ENCODE measurements at places on chromosomes 16 and 17.

DNA sequence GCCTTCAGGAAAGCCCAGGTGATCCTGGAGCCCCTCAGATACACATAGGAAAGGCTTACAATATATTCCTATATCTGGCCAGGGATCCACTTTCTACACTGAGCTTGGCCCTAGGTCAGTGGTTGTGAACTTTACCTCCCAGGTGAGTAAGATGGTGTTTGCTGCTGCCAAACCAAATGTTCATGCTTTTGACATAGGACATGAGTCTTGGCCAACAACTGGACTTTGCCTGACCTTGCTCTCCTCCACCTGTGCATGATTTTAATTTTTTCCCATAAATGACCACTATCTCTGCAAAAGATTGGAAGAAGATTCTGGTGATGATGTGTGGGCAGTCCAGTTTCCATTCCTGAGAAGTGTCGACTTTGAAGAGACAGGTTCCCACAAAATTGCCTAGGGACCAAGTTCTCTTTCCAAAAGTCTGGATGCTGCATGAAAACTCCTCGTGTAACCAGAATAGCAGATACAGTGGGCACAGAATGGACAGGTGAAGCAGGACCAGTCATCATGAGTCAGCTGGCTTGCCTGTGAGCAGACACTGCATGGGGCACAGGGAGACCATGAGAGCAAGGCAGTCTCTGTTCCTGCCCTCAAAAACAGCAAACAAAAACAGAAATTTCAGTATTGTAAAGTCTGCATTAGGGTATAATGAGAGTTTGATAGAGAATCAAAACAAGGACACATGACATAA is 226.4 kb upstream of the MON1B start:
- DNase-seq = no peak

DNA sequence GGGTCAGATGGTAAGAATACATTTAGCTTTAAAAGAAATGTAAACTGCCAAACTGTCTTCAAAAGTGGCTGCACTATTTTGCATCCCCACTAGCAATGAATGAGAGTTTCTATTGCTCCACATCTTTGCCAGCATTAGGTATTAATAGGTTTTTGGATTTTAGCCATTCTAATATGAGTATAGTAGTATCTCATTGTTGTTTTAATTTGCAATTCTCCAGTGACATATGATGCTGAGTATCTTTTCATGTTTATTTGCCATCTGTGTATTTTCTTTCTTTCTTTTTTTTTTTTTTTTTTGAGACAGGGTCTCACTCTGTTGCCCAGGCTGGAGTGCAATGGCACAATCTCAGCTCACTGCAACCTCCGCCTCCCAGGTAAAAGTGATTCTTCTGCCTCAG is 24.3 kb upstream of the MARCHF10 start:
- DNase-seq = no peak

DNA sequence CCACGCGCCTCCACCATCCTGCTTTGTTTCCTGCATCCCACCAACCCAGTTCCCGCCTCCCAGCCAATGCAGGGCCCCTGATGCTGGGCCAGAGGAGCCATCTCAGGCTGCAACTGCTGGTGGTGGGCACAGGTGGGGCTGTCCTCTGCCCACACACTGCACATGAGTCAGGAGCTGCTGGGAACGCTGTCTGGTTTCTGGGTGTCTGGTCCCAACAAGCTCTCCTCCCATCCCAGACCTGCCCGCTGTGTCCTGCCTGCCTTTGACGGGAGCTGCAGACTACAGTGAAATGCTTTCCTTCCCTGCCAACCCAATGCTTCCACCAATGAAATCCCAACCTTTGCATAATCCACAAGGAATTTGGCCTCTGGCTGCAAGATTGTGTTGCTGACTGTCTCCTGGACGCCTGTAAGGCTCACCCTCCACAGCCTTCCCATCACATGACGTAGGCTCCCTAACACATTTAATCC is 98.9 kb downstream of the N4BP1 start:
- no peak for DNase-seq

DNA sequence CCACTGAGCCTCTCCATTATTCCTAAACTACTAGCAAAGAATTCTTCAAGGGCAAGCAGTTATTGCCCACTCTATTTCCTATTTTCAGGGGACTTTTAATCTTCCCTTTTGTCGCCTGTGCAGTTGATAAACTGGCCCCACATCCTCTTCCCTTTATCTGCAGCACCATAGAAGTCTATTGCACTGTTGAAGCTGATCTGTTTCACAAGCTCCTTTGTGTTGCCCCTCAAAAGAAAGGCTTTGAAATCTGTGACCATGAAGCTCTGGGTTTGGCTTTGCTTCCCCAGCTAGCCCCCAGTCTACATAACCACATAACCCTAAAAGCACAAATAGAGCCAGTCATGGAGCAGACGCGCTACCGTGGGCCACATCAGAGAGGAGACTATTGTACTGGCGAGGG is 37.1 kb downstream of the CDRT15 start:
- DNase-seq = no peak

DNA sequence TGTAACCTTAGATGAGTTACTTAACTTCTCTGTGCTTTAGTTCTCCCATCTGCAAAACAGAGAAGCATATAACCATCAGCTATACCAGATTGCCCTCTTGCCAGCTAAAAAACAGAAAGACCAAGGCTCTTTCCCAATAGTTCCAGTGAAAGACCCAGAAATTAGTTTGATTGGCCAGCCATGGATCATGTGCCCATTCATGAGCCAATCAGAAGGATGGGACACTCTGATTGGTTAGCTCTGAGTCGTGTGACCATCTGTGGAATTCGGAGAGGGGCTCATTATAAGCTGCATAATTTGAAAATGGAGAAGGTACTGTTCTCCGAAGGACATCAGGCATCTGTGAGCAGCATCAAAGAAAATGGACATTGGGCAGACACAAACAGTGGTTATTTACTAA is 155.2 kb downstream of the ABCC12 start:
- no peak for DNase-seq

DNA sequence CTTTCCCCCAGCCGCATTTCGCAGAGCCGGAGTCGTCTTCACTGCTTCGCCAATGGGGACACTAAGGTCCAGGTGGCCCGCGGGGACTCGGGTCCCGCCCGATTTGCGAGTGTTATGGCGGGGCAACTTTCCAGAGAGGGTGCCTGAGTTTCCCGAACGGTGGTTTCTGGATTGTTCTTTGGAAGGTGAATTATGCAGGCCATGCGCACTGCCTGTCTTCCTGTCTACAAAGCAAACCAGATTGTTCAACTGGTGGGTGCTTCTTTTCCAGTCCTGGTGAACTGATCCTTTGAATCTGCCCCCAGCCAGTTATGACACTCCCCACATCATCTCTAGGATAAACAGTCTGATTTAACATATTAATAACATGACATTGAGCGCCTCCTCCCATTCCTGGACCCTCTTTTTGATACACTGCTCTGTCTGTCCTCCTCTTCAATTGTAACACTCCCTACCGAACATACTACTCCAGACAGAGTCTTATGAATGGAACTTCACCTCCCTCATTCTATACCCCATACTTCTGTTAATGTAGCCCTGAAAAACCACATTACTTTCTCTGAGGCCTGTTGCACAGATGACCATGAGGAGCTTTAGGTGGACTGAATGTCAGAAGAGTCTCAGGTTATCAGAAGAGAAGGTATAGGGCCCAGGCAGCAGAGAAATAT is 159.0 kb downstream of the RAB11FIP4 start:
- no peak for DNase-seq

DNA sequence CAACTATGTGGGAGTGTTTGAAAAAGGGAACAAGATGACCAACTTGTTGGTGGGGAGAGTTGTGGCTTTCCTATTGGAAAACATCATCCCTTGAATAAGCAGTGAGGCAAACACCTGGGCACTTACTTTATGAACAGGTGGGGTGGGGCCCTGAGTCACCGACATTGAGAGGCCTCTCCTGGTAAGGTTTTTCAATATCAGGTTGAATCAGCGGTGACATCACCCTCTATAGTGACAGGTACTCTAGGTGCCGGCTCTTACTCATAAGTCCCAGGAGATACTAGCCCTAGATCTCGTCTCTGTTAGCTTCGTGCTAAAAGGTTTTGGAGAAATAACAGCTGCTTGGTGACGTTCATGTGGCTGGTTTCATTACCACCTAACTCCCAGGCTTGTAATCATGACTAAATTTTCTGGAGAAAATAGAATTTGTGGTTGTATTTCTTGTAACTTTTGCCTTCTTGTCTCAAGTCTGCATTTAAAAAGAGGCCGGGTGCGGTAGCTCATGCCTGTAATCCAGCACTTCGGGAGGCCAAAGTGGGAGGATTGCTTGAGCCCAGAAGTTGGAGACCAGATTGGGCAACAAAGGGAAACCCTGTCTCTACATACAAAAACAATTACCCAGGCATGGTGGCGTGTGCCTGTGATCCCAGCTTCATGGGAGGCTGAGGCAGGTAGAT is 19.3 kb downstream of the CDH1 start:
- no peak for DNase-seq

DNA sequence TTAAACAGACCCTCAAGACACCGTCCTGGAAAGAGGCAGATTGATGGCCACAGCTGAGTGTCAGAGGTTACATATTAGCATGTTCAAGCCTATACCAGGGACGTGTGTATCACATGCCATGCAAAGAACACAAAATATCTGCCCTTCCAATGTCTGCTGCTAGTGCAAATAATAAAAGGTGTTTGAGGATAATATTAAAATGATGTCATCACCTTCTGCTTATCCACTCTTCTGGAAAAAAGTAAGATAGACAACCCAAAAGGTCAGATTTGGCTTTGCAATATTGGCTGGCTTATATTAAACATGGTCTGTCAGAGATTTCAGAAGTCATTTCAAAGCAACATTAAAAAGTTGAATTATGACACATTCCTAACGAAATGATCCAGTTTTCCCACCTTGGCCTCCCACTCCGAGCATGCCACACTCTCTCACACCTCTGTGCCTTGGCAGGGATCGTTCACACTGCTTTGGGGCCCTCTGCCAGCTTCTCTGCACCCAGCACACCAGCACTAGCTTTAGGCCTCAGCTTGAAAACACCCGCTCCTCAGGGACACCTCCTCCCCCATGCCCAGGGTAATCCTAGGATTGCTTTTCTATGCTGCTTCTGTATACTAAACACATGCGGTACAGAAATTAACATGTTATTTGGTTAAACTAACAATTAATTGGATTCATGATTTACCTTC is 248.2 kb downstream of the NTN1 start:
- no peak for DNase-seq

DNA sequence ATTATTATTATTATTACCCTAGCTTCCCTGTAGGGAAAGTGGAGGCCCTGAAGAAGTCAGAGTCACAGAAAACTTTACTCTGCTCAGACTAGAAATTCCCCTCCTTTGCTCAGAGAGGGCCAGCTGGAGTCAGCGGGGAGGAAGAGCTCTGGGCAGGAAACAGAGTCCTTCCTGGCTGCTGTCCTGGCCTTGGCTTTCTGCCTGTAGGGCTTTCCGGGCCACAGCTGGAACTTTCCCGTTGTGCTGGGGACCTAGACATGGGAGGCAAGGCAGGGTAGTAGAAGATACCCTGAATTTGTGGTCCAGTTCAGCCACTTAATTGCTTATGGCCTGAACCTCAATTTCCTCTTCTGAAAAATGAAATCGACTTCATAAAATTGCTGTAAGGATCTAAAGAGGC is 14.0 kb upstream of the CCL2 start:
- DNase-seq = no peak

DNA sequence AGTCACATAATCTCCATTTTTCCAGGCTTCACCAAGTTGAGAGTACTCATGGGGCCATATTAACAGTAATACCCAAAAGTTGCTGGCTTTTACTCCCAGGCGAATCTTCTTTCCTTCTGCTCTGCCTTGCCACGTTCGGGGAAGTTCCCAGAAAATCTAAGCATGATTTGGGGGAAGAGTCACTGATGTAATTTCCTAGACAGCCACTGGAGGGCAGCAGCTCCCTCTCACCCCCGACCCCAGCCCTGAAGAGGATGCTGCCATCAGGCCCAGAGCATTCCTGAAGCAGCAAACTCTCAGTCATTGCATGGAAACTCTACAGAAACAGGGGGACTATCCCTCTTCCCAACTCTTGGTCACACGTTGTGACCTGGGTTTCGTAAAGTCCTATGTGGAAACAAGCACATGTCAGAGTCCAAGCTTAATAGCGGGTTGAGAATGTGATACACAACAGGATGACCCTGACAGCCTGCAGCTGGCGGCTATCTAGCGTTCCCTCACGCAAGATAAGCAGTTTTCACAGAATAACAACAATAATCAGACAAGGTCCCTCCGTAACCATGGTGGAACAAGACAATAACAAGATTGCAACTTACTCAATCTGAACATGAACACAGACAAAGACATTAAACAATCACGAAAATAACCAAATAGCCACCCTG is 43.8 kb upstream of the DHX40 start:
- no peak for DNase-seq

GRCh38 chr16:84618581-84619460 is 943 bp upstream of the COTL1 start:
- no peak for DNase-seq

- DNase-seq = no peak
Measured at GRCh38 chr16:2587891-2588565, 50.2 kb downstream of the PDPK1 start.

DNA sequence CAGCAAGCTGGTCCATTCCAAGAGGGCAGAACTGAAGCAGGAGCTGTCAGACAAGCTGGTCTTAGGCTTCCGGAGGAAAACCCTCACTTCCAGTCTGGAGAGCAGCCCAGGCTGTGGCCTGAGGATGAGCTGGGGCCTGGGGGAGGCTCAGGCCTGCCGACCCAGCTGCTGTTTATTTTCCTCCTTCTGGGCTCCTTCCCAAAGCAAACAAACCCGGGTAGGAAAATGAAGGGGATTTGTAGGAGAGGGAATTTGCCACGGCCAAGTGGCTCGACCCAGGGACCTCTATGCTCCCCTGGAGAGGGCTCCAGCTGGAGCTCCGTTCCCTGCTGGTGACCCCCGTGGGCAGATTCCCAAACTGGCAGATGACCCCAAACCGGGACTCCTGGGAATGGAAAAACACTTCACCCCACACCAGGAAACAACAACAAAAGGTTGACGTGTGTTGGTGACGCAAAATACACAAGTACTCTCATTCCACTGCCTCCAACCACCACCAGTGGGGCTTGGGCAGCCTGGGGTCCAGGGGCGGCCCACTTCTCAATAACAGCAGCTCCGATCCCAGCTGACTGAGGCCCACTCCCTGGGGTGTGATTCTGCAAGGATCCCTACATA is 8.8 kb downstream of the JUP start:
- DNase-seq = peak; percentile 66

- no peak for DNase-seq
Measured at GRCh38 chr17:13182450-13182849, 164.6 kb upstream of the ELAC2 start.

DNA sequence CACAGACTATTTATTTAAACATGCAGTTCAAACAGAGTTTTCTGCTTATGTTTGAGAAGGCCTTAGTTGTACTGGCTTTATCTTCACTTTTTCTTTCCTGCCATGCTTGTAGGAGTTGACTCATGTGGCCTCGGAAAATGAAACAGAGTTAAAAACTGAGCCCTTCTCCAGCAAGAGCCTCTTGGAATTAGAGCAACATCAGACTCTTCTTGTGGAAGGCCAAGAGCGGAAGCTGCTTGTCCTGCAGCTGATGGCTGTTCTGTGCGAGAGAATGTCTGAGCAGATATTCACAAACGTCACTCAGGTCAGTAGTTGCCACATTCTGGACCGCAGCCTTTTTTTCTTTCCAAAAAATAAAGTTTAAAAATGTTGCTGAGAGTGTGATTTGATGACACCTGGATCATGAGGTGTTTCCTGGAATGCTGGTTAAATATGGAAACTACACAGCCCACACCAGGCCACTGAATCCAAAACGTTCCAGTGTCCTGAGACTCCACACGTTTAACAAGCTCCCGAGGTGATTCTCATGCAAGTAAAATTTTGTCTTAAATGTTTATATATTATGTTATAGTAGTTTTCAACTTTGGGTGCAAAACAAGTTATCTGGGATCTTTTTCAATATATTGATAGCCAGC is 65.9 kb downstream of the TANGO6 start:
- DNase-seq = no peak

GRCh38 chr17:49364119-49364518 is 2.1 kb upstream of the ZNF652 start:
- no peak for DNase-seq
